ENCODE measurements at places on chromosomes 2 and 18. TPM values are rescaled to one million over a fixed set of nuclear protein-coding genes. Genes with fewer than 3 reads are reported as not detected.
A peak's percentile ranks its signal among the peaks of the same experiment; 100 is the strongest.

The LYPD1 gene
- not detected for total RNA-seq

The HNRNPA3 gene
- total RNA-seq = 259 TPM

The COL4A3 gene
- not detected for total RNA-seq

DNA sequence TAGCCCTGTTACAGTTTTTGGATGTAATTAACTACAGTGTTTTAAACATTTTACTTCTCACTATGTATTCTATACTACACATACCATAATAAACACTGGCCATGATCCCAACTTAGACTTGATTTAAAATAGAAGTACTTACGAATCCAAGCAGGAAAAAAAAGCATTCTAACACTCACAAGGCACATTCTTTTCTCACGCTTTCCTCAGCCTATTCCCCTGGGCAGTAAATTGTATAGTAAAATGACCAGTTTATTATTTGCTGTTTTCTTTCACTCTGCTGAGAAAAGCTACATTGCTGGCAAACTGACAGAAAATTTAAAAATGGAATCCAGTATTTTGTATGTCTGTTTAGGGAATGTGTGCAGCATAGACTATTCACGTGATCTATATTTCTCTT lies 2.8 kb upstream of the TANC1 start:
- DNase-seq = no peak

DNA sequence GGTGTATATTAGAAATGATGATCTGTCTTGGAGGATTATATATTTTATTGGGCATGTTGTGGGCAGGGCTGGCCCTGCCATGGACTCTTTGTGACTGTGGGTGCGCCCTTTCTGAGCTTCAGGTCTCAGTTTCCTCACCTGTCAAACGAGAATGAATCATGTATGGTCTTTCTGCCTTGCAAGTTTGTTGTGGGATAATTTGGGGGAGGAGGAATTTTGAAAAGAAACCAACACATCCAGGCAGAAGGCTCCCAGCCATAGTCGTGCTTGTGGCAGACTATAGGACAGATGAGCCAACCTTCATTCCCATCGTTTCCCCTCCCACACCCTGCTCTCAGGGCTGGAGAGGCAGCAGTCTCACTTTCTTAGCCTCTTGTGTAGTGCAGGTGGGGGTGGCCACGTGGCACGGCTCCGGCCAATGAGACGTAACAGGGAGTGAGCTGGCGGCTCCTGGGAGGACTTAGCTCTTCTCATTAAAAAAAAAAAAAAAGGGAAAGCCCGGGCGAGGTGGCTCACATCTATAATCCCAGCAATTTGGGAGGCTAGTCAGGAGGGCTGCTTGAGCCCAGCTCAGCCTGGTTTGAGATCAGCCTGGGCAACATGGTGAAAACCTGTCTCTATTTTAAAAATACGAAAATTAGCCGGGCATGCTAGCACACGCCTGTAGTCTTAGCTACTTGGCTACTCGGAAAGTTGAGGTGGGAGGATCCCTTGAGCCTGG lies 63.1 kb downstream of the RHOB start:
- DNase-seq = no peak

- DNase-seq = no peak
These were observed 2.1 kb downstream of the SPOPL start for GRCh38 chr2:138503652-138504051.

The ALK gene
- 0.05 TPM for total RNA-seq

- DNase-seq = no peak
These were observed 49.8 kb upstream of the LGALSL start for GRCh38 chr2:64404002-64404731.

GRCh38 chr18:76371301-76372203 lies 123.5 kb downstream of the ZNF516 start:
- no peak for DNase-seq

DNA sequence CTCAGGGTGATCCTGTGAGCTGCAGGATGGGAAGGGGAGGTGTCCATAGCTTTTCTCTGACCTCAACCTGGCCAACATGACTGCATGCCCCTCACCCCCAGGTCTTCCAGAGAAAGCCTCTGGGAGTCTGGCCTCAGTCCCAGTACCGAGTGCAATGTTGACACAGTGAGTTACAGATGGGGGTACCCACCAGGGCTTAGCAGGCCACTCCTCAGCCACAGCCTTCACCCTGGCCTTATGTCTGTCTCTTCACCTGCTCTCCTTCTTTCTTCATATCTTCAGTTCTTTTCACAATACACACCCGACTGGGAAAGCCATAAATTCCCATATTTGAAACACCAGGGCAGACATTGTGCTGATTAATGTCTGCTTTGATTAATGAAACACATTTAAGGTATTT lies 33.5 kb downstream of the AOX1 start:
- DNase-seq = no peak

- peak; percentile 79 for DNase-seq
These were observed 2.3 kb downstream of the ZFP36L2 start for GRCh38 chr2:43224131-43224570.

DNA sequence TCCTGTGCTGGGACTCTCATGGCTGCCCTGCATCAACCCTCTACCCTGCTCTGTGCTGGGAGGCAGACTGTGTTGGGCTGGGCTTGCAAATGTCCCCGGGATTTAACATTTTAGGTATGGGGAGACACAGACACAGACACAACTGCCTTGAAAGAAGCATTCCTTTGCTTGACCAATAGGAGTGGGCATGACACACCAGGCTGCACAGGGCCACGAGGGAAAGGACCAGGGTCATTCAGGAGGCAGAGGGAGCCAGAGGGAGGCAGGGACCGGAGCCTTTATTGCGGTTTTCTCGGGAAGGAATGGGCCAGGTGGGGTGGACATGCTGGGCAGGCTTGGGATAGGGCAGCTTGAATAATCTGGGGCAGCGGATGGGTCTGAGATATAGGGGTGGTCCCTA lies 238.7 kb upstream of the COPS8 start:
- no peak for DNase-seq

- DNase-seq = no peak
These were observed 174.3 kb downstream of the CCDC102B start for GRCh38 chr18:68972176-68972575.

DNA sequence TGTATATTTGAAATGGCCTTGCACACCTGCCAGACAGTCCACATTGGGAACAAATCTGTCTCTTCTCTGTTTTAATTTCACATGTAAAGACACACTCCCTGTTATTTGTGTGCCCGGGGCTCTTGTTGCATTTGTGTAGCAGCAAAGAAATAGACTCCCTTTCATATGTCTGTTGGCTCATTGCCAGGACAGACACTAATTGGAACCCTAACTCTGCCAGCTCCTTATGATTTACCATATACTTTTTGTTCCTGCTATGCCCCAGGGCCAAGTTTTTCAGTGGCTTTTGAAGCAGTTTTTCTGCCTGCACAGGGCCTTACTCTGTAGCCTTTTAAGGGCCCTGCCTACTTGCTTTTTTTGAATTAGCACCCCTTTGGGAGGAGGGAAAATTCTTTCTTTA lies 396.9 kb downstream of the DLGAP1 start:
- DNase-seq = no peak

DNA sequence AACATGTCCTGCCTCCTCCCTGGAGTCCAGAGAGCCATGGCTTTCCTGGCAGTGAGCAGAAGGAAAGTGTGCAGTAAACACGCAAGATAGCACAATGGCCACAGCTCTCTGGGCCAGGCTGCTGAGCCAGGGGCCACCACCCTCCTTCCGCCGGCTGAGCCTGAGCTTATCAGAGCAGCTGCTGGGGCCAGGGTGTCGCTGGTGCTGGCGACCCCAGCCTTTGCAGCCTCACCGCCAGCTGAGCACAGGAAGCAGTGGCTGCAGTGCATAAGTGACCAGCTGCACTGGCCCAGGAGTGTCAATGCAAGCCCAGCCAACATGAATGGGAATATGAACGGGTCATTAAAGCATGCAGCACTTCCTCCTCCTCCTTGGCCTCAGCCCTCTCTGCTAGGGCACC lies 172.0 kb downstream of the ZFP36L2 start:
- no peak for DNase-seq

The SCYGR4 gene
- total RNA-seq = not detected

GRCh38 chr2:15178946-15179345 lies 382.2 kb downstream of the NBAS start:
- no peak for DNase-seq

The POU3F3 gene
- not detected for total RNA-seq

The ST8SIA3 gene
- not detected for total RNA-seq

The CYP20A1 gene
- total RNA-seq = 13.2 TPM

- DNase-seq = no peak
These were observed 447.3 kb downstream of the KCNJ3 start for GRCh38 chr2:155145758-155146229.

DNA sequence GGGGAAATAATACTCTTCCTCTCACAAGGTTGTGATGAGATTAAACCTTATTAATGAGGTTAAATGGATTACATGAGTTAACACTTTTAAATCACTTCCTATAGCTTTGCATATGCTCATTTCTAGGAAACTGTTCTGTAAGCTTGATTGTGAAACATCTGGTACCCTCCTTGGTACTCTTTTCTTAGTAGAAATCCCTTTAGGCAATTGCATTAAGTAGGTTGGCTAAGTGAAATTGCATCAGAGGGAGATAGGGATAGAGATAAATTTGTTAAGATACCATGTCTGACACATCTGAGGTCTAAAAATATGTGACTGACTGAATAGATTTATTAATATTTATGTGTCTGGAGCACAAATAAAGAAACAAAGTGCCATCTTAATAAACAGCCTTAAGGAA lies 275.9 kb upstream of the MAP2 start:
- DNase-seq = no peak

- no peak for DNase-seq
These were observed 4.7 kb upstream of the DNAJB2 start for GRCh38 chr2:219274361-219274921.

DNA sequence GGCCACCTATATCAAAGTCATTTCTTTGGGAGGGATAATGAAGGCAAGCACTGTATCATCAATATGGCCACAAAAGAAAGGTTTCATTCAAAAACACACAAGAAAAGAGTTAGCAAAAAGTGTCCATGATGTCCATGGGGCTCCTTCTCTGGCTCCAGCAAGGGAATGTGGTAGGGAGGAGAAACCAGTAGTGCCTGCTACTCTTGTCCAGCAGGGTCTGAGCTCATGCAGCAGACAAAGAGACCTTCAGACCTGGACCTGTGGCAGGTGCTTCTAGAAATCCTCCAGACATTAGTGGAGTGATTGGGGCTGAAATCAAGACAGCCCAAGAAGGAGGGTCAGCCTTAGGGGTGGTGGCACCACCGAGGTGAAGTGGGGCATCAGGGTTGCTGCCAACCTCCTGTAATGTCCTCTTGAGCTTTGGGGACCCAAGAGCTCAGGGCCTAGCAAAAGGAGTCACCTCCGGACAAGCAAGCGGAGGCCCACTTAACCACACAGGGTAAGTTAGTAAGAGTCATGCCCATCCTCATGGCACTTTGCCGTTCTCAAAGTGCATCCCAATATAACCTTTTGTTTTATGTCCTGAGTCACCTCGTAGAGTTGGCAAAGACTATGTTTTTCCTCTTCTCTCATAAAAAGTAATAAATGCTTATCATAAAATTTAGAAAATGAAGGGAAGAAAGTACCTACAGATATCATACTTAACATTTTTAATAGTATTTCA lies 112.6 kb upstream of the YPEL5 start:
- no peak for DNase-seq

- no peak for DNase-seq
These were observed 33.2 kb downstream of the PTPN4 start for GRCh38 chr2:119792907-119793312.

- no peak for DNase-seq
These were observed 47.2 kb upstream of the ZNF396 start for GRCh38 chr18:35424356-35424755.

The SCTR gene
- not detected for total RNA-seq

DNA sequence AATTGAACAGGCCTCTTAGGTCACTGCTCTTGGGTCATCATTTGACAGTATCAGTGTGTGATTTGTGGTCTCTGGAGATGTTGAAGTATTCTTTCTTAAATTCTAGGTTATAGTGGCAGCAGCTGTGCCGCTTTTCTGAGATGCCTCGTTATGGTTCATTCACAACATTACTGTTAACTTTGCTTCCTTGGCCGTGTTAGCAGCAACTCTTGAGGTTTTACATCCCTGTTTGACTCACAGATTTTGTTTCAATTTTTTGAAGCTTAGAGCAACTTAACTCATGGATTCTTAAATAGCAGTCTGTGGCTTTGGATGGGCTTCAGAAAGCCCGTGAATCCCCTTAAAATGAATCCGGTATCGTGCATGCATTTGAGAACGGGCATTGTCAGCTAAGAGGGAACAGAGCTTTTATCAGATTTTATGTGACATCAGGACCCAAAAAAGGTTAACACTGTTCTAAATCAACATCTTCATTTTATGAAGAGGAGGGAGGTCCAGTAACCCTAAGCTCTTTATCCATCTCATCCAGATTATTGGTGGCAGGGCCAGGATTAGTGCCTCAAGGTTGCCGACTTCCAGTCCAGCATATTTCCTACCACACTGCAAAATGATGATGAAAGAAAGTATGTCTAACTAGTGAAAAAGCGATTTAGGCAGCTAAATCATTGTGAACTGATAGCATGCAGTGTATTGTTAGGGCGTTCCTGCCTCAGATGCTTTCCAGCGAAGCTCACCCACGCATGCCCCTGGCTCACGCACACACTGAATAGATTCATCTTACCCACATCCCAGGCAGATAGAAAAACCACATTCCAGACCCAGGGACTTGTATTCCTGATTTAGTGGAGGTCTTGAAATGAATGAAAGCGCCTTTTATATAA lies 5.1 kb downstream of the TRIB2 start:
- no peak for DNase-seq

DNA sequence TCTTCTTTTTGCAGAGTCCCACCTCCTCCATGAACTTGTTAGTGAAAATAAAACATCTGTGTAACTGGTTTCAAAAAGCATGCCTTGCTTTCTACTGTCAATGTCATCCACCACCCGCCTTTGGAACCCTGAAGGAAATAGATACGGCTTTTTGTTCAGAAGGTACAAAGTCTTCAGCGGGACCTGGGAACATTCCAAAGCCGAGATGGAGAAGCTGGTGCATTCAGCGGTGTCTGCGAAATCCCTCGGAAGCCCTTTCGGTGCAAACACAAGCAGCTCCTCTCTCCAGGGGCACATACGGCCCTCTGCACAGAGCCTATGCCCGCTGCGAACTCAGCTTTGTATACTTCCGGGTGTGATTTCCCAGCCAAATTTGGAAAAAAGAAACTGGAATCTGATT lies 555.8 kb upstream of the SALL3 start:
- DNase-seq = no peak

- no peak for DNase-seq
These were observed 41.1 kb downstream of the LDAH start for GRCh38 chr2:20781656-20782265.

The GPD2 gene
- 21.9 TPM for total RNA-seq

- DNase-seq = no peak
These were observed 45.1 kb upstream of the FOSL2 start for GRCh38 chr2:28347596-28347995.

DNA sequence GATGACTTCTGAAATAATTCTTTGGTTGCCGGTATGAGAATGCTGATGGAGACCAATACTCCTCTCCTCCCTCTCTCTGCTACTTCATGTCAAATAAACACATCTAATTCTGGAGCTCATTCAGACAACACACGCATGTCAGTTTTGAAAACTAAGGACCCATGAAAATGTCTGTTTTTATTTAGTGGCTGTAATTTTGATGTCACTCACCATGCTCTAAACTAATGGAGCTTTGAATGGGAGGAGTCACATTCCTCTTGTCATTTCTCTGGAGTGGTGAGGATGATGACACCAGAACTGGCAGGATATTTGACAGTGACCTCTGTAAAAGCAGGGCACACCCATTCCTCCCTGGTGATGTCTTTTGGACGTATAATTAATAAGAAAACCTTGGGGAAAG lies 163.0 kb downstream of the PHLPP1 start:
- no peak for DNase-seq

Measured in activated naive CD4-positive, alpha-beta T cell treated with anti-CD3 and anti-CD28 coated beads, Interleukin-2, amount 50 U/mL, for 72 hours (primary cell).